Jurkat, Clone E6-1 (cell line): ENCODE measurements at places on chromosomes 5 and 9.

- no peak for DNase-seq
Measured at GRCh38 chr9:80699511-80699998, 989.8 kb downstream of the TLE1 start.

GRCh38 chr9:75997206-75997605, 106.7 kb downstream of the PCSK5 start:
- DNase-seq: no peak

- DNase-seq: peak; percentile 76
Measured at GRCh38 chr5:38379350-38379937, 121.1 kb downstream of the EGFLAM start.

DNA sequence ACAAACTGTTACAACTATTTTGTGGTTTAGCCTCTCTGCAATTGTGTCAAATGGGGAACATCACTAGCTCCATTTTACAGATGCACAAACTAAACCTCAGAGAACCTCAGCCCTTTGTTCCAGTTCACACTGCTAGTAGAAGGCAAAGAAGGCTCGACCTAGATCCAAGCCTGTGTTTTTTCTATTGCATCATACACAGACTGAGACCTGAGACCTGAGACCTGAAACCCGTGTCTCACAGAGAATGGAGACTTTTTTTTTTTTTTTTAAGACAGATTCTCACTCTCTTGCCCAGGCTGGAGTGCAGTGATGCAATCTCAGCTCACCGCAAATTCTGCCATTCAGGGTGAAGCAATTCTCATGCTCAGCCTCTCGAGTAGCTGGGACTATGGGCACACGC, 120.8 kb downstream of the GALNT10 start:
- DNase-seq: peak; percentile 12

DNA sequence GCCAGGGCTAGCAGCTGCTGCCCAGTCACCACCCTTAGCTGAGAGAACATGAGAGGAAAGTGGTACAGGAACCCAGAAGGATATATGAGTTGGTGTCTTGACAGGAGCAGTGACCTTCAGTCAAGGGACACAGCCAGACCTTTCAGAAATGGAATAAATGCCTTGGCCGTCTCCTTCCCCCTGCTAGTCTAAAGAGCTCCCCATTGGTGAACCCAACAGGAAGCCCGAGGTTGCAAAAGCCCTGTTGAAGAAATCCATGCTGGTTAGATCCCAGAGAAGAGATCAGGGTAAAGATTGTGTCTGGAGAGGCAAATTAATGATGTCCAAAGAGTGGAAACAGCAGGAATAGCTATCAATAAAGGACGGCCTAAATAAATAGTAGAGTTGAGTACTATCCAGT, 244.5 kb downstream of the NR3C1 start:
- no peak for DNase-seq
